Fibroblast of upper back skin (primary cell): ENCODE measurements at places on chromosomes 7 and 10.

- no peak for DNase-seq
Observed at GRCh38 chr7:111784296-111784695, 222.0 kb upstream of the IMMP2L start.

- no peak for DNase-seq
Observed at GRCh38 chr7:113657603-113658002, 261.2 kb downstream of the PPP1R3A start.

GRCh38 chr10:78248651-78249464 is 215.2 kb downstream of the RPS24 start:
- DNase-seq = peak; percentile 83

- DNase-seq = no peak
Observed at GRCh38 chr7:15681186-15681585, 5.3 kb downstream of the MEOX2 start.

- peak; percentile 3 for DNase-seq
Observed at GRCh38 chr10:127600479-127600878, 51.4 kb downstream of the NPS start.

- DNase-seq = no peak
Observed at GRCh38 chr7:7317850-7318249, 135.5 kb downstream of the C1GALT1 start.

DNA sequence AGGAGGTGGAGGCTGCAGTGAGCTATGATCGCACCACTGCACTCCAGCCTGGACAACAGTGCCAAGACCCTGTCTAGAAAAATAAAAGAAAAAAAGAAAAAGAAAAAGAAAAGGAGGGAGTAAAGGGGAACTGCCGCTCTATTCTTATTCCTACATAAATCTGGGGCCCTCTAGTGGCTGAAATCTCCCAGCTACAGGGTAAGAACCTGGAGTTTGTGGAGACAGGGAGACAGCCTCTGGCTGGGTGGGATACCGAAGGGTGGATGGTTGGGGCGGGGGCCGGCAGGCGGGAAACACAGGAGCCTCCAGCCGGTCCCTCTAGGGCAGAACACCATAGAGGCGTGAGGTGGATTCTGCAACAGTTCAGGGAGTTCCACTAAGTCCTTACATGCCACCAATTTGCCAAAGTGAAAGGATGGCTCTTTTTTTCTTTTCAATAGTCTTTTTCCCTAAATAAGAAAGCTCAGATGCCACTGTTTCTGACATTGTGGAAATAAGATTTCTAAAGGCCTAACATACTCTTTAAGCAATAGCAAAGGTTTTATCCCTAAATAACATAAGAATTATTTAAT is 117.3 kb downstream of the SVIL start:
- DNase-seq = peak; percentile 42

- DNase-seq = no peak
Observed at GRCh38 chr7:159064816-159065510, 79.7 kb downstream of the VIPR2 start.

GRCh38 chr10:121369616-121370015 is 228.6 kb downstream of the FGFR2 start:
- no peak for DNase-seq

DNA sequence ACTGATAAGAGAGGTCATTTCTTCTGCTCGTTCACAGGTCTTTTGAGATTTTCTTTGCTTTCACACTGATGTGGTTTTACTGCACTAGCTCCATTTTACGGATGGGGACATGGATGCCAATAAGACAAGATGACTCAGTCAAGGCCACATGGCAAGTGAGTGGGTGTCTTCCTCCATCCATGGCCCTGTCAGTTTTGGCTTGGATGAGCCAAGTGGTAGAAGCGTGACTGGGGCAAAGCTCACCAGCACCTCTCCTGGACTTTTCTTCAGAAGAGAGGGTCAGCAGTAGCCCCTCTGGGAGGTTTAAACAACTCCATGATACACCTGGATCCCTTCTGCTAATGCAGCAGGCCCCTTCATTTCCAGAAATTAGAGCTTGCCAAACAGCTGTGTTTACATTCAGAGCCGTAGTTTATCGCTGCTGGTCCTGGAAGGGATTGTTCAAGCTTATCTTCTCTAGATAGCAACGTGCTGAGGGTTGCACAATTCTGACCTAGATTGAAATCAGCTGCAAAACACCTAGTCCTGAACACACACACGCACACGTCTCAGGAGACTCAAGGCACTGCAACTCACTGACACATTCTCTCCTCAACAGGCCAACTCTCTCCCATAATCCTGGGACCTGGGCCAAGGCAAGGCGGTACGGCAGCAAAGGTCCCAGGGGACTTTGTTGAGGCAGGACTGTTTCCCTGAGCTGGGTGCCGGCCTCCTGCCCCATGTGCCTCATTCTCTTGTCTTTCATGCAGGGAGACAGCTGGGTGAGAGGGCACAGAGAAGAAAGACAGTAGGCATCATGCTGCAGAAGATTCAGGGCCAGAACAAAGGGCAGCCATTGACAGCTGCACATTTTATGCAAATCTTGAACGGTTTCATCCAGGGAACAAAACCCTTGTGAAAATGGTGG is 14.2 kb upstream of the PDCD4 start:
- peak; percentile 48 for DNase-seq

DNA sequence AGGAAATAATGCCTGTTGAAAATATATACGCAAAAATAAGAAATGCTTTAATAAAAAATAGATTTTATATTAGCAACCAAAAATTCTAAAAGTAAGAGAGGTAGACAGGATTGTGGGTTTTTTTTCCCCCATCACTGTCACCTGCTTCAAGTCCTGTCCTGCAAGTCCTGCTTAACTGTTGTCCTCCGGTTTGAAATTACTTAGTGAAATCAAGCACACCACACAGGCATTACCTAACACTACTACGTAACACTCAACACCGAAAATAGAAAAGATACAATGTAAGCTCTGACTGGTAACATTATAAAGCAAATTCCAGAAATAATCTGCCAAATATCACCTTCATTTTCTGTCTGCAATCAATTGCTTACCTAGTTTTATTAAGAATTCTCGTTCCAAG is 90.9 kb downstream of the UPF2 start:
- DNase-seq = no peak

GRCh38 chr10:95832216-95833041 is 75.3 kb upstream of the CC2D2B start:
- DNase-seq = no peak

DNA sequence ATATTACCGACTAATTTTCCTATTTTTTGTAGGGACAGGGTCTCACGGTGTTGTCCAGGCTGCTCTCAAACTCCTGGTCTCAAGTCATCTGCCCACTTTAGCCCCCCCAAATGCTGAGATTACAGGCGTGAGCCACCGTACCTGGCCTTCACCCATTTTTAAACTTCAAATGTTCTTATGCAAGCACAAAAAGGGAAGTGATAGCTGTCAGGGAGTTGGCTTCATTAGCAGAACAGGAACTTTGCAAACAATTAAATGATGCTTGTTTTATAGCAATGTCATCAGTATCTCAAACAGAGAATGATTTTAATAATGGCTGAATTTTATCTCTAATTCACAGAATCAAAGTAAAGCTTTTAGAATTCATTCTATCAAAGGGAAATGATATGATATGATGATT is 49.8 kb upstream of the FAM171A1 start:
- DNase-seq = no peak

- DNase-seq = no peak
Observed at GRCh38 chr10:119061352-119061751, 19.3 kb downstream of the EIF3A start.

DNA sequence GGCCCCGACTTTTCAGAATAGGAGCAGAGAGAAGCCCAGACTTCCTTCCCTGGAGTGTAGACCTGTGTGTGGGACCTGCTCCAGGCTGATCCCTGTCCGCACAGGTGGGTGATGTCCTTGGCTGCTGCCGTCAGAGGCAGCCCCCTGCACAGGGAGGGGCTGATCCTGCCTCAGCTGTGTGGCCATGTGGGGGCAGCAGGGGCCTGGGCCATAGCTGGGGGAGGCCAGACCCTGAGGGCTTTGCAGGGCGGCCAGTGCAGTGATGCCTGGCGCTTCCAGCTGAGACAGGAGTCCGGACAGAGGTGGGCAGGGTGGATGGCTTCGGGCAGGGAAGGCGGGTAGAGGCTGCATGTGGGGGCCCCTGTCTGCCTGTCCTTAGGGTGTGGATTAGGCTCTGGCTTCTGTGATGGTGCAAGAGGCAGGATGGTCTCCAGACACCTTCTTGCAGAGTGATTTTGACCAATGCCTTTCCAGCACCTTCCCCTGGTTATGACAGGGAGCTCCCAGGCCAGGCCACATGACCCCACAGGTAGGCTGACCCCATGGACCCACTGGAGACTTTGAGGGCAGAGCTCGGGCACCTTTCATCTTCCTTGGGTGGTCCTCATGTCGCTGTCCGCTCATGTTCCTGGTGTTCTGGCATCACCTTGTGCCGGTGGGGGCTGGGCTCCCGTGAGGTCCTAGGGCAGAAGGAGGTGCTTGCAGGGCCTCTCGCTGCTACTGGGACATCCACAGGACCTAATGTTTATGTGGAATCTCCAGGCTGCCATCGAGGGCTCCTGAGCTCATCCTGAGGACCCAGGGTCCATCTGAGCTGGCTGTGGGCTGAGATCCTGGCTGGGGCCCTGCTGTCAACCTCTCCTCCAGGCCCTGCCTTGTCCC is 141.5 kb downstream of the ADCY1 start:
- no peak for DNase-seq

DNA sequence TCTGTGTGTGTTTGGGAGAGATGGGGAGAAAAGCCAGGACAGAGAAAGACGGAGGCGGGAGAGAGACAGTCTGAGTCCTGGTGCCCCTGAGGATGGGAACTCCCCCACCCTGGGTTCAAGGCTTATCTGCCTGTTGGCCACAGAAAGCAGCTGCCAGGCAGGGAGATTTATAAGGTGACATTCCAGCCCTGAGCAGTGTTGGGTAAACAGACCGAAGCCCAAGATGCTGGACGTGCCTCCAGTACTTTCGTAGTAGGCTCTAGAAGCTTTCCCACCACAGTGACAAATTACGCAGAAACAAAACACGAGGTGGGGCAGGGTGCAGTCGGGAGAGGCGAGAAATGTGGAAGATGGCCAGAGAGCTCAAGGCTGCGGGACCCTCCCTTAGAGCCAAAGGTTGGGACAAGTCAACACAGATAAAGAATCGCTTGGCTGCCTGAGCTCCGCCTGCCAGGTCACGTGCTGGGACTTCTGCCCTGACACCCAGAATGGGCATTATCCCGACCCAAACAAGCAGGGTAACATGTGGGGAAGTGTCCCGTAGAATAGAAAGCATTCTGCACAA is 41.1 kb downstream of the CCDC3 start:
- no peak for DNase-seq

- DNase-seq = no peak
Observed at GRCh38 chr7:10939237-10939910, 34.3 kb upstream of the PHF14 start.

DNA sequence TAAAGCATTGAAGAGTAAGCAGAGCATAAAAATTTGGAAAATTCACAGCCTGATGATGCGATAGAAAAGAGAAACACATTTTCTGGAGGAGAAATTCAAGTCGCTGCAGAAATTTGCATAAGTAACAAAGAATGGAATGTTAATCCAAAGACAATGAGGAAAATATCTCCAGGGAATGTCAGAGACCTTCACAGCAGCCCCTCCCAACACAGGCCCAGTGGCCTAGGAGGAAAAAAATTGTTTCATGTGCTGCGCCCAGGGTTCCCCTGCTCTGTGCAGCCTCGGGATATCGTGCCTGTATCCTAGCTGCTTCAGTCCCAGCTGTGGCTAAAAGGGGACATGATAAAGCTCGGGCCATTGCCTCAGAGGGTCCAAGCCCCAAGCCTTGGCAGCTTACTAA is 206.8 kb downstream of the TPK1 start:
- no peak for DNase-seq

- peak; percentile 65 for DNase-seq
Observed at GRCh38 chr10:110547139-110547761, 20.2 kb upstream of the SMC3 start.

DNA sequence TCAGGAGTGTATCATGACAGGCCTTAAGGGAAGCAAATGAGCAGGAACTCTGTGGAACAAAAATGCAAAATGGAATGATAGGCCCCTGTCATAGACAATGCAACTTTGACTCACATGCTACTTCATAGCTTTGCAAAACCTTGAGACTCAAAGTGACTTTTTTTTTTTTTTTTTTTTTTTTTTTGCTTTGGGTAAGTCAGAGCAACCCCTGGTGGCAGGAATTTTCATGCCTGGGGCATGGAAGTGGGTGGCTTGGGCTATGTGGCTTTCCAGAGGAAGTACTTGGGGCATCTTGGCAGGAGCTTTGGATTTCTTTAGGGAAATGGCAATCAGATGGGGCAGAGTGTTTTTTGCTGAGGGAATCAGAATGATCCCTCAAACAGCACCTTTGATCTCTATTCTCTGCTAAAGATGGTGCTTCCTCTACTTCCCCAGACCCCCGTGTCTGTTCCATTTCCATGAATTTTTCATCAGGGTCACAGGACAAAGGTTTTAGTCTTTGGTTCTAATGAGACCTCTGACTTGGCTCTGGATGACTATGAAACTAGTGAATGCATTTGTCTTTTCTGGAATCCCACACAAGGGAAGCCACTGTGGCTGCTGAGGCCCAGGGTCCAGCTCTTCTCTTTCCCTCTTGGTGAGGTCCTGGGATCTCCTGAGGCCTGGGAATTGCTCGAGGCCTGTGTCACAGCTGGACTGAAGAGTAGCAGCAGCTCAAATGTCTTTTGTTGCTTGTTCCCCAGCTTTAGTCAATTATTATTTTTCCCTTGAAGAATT is 62.8 kb downstream of the TACC2 start:
- DNase-seq = peak; percentile 70

- no peak for DNase-seq
Observed at GRCh38 chr7:1029637-1030443, 14.5 kb upstream of the GPR146 start.

DNA sequence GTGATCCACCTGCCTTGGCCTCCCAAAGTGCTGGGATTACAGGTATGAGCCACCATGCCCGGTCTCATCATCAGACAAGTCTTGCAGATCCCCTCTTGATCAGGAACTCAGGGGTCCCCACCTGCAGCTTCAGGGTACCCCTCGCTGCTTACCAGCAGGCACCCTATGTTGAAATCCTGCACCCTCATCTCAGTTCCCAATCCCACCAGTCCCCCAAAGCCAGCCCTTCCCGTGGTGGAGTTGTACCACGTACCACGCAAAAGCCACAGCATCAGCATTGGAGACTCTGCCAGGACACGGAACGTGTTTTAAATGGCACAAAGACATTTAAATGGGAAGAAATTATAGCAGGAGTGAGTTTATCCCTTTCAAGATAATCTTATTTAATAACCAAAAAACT is 202.0 kb downstream of the CUX1 start:
- no peak for DNase-seq

DNA sequence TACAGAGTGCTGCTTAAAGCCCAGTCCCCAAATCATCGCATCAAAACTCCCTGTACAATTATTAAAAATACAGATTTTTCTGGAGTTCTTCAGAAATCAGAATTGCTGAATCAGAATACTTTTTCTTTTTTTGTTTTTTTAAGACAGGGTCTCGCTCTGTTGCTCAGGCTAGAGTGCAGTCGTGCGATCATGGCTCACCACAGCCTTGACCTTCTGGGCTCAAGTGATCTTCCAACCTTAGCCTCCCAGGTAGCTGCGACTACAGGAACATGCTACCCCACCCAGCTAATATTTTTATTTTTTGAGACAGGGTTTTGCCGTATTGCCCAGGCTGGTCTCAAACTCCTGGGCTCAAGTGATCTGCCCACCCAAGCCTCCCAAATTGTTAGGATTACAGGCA is 3.9 kb downstream of the BBIP1 start:
- DNase-seq = no peak

- DNase-seq = no peak
Observed at GRCh38 chr7:97003262-97004246, 1.8 kb upstream of the DLX6 start.
